ENCODE measurements at places on chromosomes 12 and 14.

DNA sequence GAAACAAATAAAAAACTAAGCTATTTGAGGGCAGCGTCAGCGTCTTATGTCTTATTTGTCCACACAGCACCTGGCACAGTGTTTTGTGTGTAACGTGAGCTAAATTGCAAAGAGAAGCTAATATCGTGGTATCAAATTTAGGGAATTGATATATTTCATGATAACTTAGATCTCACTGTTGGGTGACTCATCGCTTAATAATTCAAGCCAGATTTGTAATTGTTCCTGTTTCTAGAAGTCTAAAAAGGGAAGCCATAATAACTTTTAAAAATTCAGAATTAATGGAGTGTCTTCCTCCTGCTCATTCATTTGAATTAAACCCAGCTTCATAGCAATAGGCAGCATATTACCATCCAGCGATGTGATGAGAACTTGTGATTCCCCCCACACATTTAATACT, 214.7 kb downstream of the PDZRN4 start:
- no peak for DNase-seq

DNA sequence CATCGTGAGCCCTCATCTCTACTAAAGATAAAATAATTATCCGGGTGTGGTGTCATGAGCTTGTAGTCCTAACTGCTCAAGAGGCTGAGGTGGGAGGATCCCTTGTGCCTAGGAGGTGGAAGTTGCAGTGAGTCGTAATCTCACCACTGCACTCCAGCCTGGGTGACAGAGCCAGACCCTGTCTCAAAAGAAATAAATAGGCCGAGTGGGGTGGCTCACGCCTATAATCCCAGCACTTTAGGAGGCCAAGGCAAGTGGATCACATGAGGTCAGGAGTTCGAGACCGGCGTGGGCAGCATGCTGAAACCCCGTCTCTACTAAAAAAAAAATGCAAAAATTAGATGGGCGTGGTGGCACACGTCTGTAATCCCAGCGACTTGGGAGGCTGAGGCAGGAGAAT, 70.9 kb downstream of the RESF1 start:
- no peak for DNase-seq

DNA sequence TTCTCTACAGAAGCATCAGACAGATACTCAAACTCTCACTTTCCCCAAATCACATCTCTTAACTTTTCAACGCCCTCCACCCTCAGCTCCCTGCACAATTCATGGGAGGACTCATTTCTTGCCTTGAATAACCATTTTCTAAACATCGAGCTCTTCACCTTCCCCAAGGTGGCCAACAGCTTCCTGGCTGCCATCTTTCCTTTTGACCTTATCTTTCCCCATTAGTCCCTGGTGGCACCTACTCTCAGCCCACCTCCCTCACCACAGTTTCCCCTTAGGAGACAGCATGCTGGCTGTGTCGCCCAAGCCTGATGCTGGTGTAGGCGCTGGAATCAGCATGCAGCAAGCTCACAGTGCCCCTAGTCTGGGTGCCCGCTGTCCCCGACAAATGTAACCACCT, 8.4 kb upstream of the OAS1 start:
- DNase-seq, result no peak

DNA sequence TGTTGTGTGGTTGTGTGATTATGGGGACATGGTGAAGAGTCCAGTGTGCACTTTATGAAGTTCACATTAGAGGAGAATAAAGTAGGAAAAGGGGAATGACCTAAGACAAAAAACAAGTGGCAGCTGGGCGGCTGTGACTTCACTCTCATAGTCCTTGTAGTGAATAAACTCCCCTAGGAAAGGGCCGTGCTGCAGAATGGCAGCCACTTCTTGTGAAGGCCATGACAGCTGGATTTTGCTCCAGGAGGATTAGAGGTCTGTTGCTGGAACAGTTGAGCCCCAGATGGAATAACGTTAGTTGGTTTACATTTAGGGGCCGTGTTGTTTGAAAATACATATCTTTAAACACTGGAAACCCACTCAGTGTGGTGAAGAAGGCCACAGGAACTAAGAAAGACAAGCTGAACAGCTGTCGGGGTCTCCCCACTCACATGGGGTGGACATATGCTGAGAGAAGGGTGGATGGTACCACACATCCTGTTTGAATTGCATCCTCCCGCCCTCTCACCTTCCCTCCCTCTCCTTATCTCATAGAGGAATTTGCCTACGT, 276.9 kb downstream of the CACNA1C start:
- DNase-seq, result no peak

GRCh38 chr12:130587966-130588365, 128.1 kb downstream of the RIMBP2 start:
- no peak for DNase-seq

DNA sequence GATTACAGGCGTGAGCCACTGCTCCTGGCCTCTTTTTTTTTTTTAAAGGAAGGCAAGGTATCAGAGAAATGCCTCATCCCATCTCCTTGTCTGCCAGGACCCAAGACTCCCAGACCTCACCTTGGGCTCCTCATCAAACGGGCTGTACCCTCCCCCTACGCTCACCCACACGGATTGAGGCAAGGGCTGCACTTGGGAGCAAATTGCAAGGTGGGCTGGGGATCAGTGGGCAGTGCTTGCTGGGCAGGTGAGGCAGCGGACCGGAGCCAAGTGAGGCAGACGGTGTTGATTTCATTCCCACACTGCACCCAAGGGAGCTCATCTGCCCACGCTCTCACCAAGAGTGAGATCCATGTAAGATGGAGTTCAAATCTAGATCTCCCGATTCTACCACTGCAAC, 41.0 kb upstream of the DICER1 start:
- no peak for DNase-seq

DNA sequence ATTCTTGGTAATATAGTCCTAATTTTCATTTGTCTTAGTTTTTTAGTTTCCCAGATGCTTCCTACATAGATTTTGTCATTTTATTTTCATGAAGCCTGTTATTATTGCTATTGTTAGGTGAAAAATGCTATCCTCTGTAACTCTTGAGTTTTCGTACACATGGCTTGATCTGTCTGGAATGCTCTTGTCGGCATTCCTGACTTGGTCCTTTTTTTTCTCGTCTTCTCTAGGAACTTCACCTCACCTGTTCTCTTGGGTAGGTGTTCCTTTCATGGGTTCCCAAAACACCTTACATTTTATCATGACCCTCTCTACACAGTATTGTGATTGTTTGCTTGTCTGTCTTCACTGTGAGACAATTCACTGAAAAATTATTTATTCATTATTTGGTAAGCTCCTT, 267.4 kb downstream of the TMTC2 start:
- DNase-seq, result no peak

- no peak for DNase-seq
Observed at GRCh38 chr12:114933428-114934160, 249.6 kb upstream of the TBX3 start.

- DNase-seq, result no peak
Observed at GRCh38 chr12:89389755-89390661, 37.7 kb upstream of the DUSP6 start.

GRCh38 chr14:87989221-87989955, 3.6 kb downstream of the GALC start:
- no peak for DNase-seq

DNA sequence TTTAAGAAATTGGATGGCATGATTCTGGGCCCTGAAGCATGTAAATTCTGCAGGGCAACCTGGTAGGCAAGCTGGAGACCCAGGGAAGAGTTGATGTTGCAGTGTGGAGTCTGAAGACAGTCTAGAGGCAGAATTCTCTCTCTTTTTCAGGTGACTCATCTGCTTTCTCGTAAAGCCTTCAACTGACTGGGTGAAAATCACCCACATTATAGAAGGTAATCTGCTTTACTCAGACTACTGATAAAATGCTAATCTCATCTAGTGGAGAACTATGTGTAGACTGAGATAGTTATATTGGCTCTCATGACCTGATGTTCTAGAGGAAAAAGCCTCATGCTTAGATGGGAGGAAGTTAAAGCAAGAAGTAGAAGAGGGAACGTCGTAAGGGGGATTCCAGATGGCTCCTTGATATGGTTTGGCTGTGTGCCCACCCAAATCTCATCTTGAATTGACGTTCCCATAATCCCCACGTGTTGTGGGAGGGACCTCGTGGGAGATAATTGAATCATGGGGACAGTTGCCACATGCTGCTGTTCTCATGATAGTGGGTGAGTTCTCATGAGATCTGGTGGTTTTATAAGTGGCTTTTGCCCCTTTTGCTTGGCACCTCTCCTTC, 723.8 kb downstream of the BCL11B start:
- no peak for DNase-seq

Data from stimulated activated CD4-positive, alpha-beta T cell treated with anti-CD3 and anti-CD28 coated beads, Interleukin-1b, Interleukin-23, amount 100 ng/mL, for 24 hours (primary cell).